Heart left ventricle (tissue), 16 donors: ENCODE measurements at places on chromosomes 7 and 10. TPM values are rescaled to one million over a fixed set of nuclear protein-coding genes. Genes with fewer than 3 reads are reported as not detected.

Gene GLRX3
- total RNA-seq: 127 TPM

Gene LRIT2
- not detected for total RNA-seq

DNA sequence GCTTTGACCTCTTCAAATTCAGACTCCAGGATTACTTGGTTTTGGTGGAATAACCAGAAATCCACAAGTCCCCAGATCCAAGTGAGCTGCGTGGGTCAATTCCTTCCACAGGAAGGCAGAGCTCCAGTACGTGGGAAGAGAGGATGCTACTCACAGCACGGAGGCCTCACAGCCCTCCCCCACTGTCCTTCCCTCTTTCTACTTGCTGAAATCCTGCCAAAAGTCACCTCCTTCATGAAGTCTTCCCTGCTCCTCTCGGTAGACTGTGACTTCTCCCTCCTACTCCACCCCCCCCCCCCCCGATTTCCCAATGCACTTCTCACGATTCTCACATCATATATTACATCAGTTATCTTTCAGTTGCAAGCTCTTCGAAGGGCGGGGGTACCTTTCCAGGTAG lies 12.3 kb downstream of the CAMK2G start:
- DNase-seq: no peak

DNA sequence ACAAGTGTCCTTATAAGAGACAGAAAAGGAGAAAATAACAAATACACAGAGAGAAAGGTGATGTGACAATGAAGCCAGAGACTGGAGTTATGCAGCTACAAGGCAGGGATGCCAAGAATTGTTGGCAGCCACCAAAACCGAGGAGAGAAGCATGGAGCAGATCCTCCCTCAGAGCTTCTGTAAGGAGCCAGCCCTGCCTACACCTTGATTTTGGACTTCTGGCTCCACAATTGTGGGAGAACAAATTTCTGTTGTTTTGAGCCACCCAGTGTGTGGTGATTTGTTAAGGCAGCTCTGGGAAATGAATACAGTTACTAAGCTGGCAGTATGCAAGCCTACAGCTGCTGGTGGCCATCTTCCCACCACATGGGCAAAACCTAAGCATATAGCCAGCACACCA lies 163.6 kb downstream of the GRM8 start:
- no peak for DNase-seq
